Activated T-helper 17 cell treated with anti-CD3 and anti-CD28 coated beads, Interleukin-2, amount 50 U/mL, for 72 hours (primary cell): ENCODE measurements at places on chromosomes 5 and 9.

DNA sequence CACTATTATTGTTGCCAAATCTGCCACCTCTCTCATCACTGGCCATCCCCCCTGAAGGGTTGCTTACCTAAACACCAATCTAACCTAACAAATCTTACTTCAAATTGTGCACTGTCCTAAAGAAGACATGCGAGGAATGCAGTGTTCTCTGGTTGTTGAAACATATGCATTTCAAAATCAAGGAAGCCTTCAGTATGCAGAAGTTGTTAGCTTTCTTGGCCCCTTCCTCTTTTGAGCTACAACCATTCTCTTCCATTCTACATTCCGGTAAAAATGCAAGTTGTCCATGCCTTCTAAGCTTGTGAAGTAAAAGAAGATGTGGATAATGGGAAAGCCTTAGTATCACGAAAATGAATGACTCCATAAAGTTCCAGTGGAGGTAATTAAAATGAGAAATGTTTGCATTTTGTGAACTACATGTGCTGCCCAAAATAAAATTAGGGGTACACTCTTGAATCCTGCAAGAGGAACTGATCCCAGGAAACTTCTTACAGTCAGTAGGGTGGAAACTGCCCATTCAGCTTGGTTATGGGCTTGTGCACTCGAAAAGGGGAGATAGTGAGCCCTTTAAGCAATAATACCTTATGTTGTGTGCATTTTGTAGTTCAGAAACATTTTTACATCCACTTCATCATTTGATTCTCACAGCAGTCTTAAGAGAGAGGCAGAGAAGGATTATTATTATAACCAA is 77.6 kb upstream of the ADRB2 start:
- H3K4me3 ChIP-seq: no peak overlapping the region
- H3K27me3 ChIP-seq: peaks cover 4% of the 10 kb centered on the region
- H3K36me3 ChIP-seq: no peaks in the 10 kb centered on the region
- no peak overlapping the region for H3K27ac ChIP-seq
- no peak for ATAC-seq

- no peak overlapping the region for H3K27ac ChIP-seq
- H3K4me3 ChIP-seq: no peak overlapping the region
- no peaks in the 10 kb centered on the region for H3K36me3 ChIP-seq
- ATAC-seq: no peak
- H3K4me1 ChIP-seq: peaks cover 5% of the 10 kb centered on the region
Measured at GRCh38 chr9:111037708-111038330, 451 bp downstream of the LPAR1 start.

DNA sequence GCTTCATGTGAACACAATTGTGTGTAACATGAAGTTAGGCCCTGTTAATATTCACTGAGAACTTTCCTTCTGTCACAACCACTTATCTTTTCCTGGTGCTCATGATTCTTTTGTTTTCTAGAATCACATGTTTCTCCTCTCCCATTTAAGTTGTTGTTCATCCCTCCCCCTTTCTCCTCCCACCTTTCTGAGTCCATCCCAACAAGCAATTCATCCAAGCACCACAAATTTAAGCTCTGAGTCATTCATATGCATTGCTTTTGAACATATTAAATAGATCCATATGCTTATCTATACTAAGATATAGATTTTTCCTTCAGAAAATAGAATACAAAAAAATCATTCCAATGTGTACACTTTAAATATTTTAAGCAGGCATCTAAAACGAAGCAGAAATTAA is 75.2 kb upstream of the NFIB start:
- no peak for ATAC-seq
- no peaks in the 10 kb centered on the region for H3K36me3 ChIP-seq
- H3K4me3 ChIP-seq: no peak overlapping the region

- peaks cover 99% of the 10 kb centered on the region for H3K36me3 ChIP-seq
- no peaks in the 10 kb centered on the region for H3K27me3 ChIP-seq
- H3K4me3 ChIP-seq: no peak overlapping the region
- no peak for ATAC-seq
- H3K27ac ChIP-seq: no peak overlapping the region
Measured at GRCh38 chr5:127529904-127530682, 12.7 kb downstream of the PRRC1 start.

- peak within 1 kb of the TSS; percentile 86 for H3K4me3 ChIP-seq
- H3K27ac ChIP-seq: peak within 1 kb of the TSS; percentile 90
- peaks cover 4% of the 10 kb centered on the region for H3K4me1 ChIP-seq
- H3K27me3 ChIP-seq: no peaks in the 10 kb centered on the region
- ATAC-seq: peak; percentile 78
- peaks cover 48% of the 10 kb centered on the region for H3K36me3 ChIP-seq
Measured at GRCh38 chr9:127899128-127899943, at the start of gene ST6GALNAC6. Gene ST6GALNAC6 (minus strand): TSS chr9:127899603. CDS start chr9:127897981, 1,622 bp downstream.

GRCh38 chr5:54458221-54458620 is 2.7 kb downstream of the HSPB3 start:
- H3K27me3 ChIP-seq: peaks cover 18% of the 10 kb centered on the region
- H3K36me3 ChIP-seq: no peaks in the 10 kb centered on the region
- H3K4me1 ChIP-seq: no peaks in the 10 kb centered on the region
- no peak overlapping the region for H3K4me3 ChIP-seq
